ENCODE measurements at places on chromosomes 16 and 17. TPM values are rescaled to one million over a fixed set of nuclear protein-coding genes. Genes with fewer than 3 reads are reported as not detected.

Gene HOXB6
- total RNA-seq: 56.4 TPM

Gene CCL7
- not detected for total RNA-seq

Gene CACNG5
- total RNA-seq: not detected

Gene STH
- not detected for total RNA-seq

Gene CNGB1
- 0.27 TPM for total RNA-seq

DNA sequence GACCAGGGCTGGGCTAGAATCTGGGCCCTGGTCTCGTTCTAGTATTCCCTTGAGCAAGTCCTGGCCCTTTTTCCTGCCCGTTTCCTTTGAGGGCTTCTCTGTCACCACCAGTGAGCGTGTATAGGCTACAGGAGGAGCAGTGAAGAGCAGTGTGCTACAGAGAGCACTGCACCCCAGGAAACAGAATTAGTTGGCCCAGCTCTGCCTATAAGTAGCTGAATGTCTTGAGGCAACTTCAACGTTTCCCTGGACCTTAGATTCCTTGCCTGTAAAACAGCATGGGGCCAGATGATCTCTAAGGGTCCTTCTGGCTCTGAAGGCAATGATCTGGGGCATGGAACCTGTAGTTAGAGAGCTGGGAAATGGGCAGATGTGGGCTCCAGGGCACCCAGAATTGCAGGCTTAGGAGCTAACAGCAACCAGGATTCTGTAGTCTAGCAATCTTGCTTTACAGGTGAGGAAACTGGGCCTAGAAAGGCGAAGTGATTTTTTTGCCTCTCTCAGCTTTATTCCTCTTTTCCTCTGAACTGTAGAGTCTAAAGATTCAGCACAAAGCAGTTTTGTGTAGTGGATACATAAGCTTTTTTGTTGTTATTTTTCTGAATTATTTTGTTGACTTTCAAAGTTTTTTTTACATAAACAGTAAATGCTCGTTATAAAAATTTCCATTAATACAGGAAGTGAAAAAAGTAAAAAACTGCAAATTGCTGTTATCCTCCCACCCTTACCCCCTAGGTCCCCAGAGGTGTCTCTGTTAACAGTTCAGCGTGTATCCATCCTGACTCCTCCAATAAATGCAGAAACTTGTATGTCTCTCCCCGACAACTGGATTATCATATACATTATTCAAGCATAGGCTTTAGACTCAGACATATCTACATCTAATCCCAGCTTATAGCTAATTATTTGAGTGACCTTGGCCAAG is 1.7 kb upstream of the MYL4 start:
- no peak overlapping the region for H3K27ac ChIP-seq
- H3K4me3 ChIP-seq: no peak overlapping the region
- H3K36me3 ChIP-seq: no peaks in the 10 kb centered on the region
- H3K27me3 ChIP-seq: no peaks in the 10 kb centered on the region
- no peak for DNase-seq

DNA sequence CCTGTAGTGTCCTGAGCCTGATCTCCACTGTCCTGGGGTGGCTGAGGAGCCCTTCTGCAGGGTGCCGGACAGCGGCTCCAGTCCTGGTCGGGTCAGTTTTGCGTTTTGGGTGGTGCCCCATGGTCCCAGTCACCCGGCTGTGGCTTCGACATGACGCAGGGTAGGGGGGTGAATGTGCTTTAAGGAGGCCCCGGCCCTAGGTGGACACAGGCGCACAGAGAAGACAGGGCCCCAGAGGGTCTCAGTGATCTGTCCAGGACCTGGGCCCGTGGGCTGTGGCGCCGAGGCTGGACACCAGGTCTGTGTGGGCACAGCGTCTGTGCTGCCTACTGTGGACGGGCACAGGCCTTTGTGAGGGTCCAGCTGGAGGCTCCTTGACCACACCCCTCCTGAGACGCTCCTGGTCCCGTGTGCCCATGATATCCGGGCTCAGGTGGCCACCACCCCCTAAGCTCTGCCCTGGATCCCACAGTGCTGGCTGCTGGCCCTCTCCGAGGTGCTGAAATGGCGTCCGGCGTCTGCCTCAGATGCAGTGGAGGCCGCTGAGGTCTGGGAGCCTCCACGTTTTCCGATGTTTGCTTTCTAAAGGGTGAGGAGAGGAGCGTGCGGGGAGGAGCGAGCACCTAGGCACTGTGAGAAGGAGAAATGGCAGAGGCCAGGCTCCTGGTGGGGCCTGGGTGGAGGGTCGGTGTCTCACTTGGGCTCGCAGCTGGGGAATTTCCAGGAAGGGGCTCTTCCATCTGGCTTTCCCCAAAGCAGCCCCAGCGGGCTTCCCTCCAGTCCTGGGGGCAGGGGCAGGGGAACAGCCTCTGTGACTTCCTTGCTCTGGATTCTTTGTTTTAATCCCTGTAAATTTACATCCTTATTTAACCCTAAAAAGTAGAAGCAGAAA is 56.1 kb upstream of the ACSF3 start:
- H3K4me3 ChIP-seq: no peak overlapping the region
- peak; percentile 60 for DNase-seq
- H3K27ac ChIP-seq: no peak overlapping the region
- no peaks in the 10 kb centered on the region for H3K4me1 ChIP-seq
- H3K27me3 ChIP-seq: peaks cover 47% of the 10 kb centered on the region
- H3K36me3 ChIP-seq: no peaks in the 10 kb centered on the region

- H3K27me3 ChIP-seq: peaks cover 11% of the 10 kb centered on the region
- H3K4me1 ChIP-seq: peaks cover 12% of the 10 kb centered on the region
- H3K36me3 ChIP-seq: no peaks in the 10 kb centered on the region
- H3K27ac ChIP-seq: no peak overlapping the region
- DNase-seq: no peak
- no peak overlapping the region for H3K4me3 ChIP-seq
Measured at GRCh38 chr17:42283241-42284023, 4.9 kb upstream of the STAT5A start.

DNA sequence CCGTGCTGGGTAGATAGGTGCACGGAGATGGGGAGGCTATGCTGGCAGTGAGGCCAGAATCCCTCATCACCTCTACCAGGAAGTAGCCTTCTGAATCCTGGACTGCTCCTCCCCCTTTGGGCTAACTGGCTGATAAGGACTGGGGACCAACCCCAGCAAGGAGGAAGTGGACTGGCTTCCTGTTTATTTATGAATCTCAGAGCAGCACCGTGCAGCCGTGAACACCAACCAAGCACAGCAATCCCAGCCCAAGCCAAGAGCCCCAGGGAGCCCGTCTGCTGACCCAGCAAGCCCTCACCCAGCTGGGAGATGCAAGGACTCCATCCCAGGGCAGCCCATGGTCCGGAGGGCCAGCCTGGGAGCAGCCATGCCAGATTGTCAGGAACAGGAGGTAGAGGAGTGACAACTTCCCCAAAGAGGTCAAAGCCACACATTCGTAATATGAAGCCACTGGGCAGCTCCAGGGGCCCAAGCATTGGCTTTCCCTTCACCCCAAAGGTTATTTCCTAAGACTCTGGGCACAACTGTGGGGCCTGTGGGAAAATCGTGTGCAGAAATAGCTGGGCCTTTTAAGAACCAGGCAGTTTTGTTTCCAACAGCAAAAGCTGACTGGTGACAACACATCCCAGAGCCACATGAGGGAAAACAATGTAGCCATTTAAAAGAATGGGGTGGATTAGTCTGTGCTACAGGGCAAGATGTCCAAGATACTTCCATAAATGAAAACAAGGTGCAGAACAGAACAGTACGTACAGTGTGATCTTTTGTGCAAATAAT is 23.9 kb downstream of the PHB1 start:
- H3K27ac ChIP-seq: no peak overlapping the region
- peaks cover 18% of the 10 kb centered on the region for H3K4me1 ChIP-seq
- no peaks in the 10 kb centered on the region for H3K36me3 ChIP-seq
- DNase-seq: no peak
- H3K4me3 ChIP-seq: no peak overlapping the region

- no peak for DNase-seq
- H3K27ac ChIP-seq: peak overlapping the region; percentile 96
- no peak overlapping the region for H3K4me3 ChIP-seq
- H3K36me3 ChIP-seq: peaks cover 20% of the 10 kb centered on the region
- no peaks in the 10 kb centered on the region for H3K27me3 ChIP-seq
Measured at GRCh38 chr17:614653-615546, 99.7 kb downstream of the VPS53 start.

- no peak overlapping the region for H3K4me3 ChIP-seq
- H3K36me3 ChIP-seq: no peaks in the 10 kb centered on the region
- H3K4me1 ChIP-seq: peaks cover 4% of the 10 kb centered on the region
- H3K27me3 ChIP-seq: no peaks in the 10 kb centered on the region
Measured at GRCh38 chr17:39949028-39949427, 13.8 kb upstream of the GSDMA start.

DNA sequence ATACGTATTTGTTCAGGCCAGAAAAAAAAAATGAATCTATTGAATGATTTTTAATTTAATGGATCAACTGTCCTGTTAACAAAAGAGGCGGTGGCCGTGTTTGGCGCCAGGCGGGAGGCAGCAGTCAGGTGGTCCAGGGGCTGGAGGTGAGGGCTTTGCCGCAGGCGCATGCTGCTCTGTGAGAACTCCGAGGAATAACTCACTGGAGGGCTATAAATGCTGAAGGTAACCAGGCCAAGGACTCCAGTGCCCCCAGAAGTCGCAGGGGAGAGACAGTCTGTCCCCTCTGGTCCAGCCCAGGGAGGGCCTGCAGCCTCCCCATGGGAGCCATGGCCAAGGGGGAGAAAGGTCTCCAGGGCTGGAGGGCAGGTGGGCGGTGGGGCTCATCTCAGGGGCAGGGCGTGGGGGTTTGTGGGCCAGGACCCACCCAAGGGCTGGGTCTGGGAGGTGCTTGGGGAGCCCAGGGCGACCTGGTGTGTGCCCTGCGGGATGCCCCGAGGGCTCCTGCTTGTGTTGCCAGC is 7.1 kb upstream of the BAHCC1 start:
- peak overlapping the region; percentile 69 for H3K4me3 ChIP-seq
- H3K4me1 ChIP-seq: peaks cover 65% of the 10 kb centered on the region
- H3K27ac ChIP-seq: peak overlapping the region; percentile 88
- no peaks in the 10 kb centered on the region for H3K27me3 ChIP-seq
- DNase-seq: no peak

- H3K36me3 ChIP-seq: no peaks in the 10 kb centered on the region
- H3K4me3 ChIP-seq: no peak overlapping the region
- H3K27me3 ChIP-seq: peaks cover 2% of the 10 kb centered on the region
- DNase-seq: no peak
- no peak overlapping the region for H3K27ac ChIP-seq
- H3K4me1 ChIP-seq: no peaks in the 10 kb centered on the region
Measured at GRCh38 chr16:51222016-51222415, 70.9 kb upstream of the SALL1 start.

DNA sequence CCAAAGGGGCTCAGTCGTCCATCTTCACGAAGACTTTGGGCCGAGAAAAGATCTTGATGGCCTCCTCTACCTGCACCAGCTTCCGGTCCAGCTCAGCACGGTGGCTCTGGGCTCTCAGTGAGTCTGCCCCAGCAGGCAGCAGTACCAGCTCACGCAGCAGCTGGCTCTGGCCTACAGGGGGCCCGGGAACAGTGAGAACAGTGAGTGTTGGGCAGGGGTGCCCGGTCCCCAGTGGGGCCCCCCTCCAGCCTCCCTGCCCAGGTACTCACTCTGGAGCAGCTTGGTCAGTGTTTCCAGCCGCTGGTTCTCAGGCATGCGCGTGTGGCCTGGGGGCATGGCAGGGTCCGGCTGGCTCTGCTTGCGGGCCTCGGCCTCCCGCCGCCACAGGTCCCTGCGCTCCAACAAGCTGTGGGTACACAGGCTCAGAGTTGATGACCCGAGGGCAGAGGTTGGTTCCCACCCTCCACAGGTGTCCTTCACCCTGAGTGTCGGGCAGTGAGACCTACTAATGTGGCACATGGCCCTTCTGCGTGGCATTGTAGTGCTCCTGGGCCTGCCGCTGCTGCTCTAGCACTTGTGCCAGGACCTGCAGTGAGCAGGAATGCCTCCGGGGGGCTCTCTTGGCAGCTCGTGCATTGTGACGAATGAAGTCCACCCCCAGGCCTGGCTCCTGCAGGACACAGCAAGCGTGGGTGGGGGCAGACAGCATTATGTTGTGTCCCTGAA is 2.6 kb downstream of the PARD6A start:
- no peak for DNase-seq
- peaks cover 2% of the 10 kb centered on the region for H3K36me3 ChIP-seq
- H3K27me3 ChIP-seq: no peaks in the 10 kb centered on the region
- H3K4me3 ChIP-seq: no peak overlapping the region
- H3K27ac ChIP-seq: no peak overlapping the region

GRCh38 chr17:73555199-73555960 is 88.9 kb downstream of the SDK2 start:
- peaks cover 19% of the 10 kb centered on the region for H3K4me1 ChIP-seq
- DNase-seq: no peak
- H3K4me3 ChIP-seq: no peak overlapping the region
- no peaks in the 10 kb centered on the region for H3K36me3 ChIP-seq
- peaks cover 2% of the 10 kb centered on the region for H3K27me3 ChIP-seq

- H3K27ac ChIP-seq: no peak overlapping the region
- no peak overlapping the region for H3K4me3 ChIP-seq
- DNase-seq: no peak
- no peaks in the 10 kb centered on the region for H3K27me3 ChIP-seq
Measured at GRCh38 chr16:11179574-11179973, 76.4 kb downstream of the SOCS1 start.

DNA sequence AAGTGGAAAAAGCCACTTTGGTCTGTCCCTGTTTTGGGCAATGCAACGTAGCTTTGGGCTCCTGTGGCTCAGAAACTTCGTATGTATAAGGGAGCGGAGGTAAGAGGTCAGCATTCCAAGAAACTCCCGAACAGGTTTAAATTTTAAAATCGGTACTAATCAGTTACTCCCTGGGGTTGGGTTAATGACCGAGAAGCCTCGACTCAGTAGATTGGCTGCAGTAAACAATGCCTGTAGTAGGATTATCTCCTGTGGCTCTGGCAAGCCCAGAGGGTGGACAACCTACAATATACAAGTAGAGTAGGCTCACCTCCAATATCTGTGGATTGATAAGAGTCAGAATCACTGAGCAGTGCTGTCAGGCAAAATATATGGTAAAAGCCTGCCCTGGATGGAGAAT is 1.6 kb upstream of the GNA13 start:
- peaks cover 3% of the 10 kb centered on the region for H3K36me3 ChIP-seq
- peaks cover 51% of the 10 kb centered on the region for H3K4me1 ChIP-seq
- DNase-seq: no peak
- H3K27ac ChIP-seq: peak overlapping the region; percentile 96

GRCh38 chr16:30768583-30769181 is 6.6 kb downstream of the RNF40 start:
- no peak overlapping the region for H3K27ac ChIP-seq
- peaks cover 32% of the 10 kb centered on the region for H3K36me3 ChIP-seq
- no peak for DNase-seq
- H3K4me1 ChIP-seq: peaks cover 2% of the 10 kb centered on the region
